NCI-H2171 treated with DMSO at 0.1 percent for 48 hours (cell line): ENCODE measurements at places on chromosomes 1 and 21.

DNA sequence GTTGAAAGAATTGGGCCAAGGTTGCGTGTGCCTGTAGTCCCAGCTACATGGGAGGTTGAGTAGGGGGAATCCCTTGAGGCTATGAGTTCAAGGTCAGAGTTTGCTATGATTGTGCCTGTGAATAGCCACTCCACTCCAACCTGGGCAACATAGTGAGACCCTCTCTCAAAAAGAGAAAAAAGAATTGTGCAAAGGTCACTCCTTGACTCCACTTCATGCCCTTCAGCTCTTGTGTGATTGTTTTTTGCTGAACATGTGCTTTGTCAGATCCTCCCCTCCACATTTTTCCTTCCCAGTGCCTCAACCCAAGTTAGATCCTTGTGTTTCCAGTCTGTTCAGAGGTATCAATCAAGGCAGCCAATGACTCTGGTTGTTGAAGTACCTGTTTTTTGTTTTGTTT lies 8.5 kb downstream of the TXNIP start:
- no peak for DNase-seq

DNA sequence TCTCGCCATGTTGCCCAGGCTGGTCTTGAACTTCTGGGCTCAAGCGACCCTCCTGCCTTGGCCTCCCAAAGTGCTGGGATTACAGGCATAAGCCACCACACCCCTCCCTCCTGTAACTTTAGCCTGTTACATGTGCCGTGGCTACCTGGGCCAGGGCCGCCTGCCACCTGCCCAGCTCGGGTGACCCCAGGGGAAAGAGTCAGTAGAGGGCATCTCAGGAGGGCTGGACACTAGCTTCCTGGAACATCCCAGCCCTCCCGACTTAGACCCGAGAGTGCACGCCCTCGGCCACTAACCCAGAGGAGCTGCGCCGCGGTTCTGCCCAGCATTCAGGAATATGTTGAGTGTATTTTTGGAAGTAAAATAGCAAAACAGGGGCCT lies 40.4 kb upstream of the TMEM52 start:
- DNase-seq = no peak

DNA sequence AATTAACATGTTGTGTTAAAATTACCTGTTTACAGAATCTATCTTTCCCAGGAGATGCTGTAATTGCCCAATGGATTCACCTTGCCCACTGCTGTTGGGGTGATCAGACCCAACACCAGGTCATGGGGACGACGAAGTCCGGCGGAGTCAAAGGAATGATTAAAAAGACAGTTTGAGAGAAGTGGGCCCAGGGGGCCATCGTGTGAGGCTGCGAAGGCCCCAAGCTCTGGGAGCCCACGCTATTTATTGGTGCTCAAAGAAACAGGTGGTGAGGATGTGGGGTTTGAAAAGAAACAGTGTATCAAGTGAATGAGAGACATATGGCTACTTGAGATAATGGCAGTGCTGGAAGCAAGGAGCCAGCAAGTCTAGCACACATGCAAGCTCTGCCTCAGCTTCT lies 16.3 kb upstream of the L1TD1 start:
- DNase-seq = peak; percentile 97

DNA sequence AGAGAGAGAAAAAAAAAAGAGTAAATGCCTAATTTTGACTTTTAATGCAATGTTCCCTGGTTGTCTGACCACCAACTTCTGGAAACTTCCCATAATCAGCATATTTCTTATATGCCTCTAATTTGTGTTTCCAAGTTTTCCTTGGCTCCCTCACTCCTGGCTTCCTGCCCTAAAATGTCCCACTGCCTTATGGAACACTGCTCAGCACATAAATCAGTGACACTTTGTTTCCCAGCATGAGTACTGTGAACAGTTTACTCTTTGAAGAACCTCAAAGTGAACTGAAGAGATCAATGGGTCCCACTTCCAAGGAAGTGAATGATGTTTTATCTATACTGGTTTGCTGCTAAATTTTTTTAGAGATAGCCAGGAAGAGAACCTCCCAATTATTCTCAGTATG lies 271.3 kb upstream of the PRMT6 start:
- DNase-seq = no peak

GRCh38 chr1:184610876-184611595 lies 143.6 kb downstream of the EDEM3 start:
- DNase-seq = peak; percentile 76

DNA sequence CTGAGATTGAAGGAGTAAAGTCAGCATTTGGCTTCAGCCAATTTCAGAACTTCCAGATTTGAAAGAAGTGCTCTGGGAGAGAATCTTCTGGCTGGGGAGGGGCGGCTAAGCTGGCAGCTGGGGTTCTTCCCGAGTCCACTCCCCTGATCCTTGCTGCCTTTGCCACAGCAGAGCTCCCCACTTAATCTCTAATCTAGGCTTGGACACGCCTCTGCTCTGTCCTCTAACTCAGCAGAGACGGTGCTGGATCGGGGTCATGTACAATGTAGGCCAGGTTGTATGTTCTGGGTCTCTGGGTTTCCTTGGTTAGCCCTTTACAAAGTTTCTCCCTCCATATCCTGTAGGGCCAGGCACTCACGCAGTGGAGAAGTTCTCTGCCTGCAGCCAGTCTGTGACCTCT lies 10.1 kb upstream of the GSTM3 start:
- no peak for DNase-seq

- no peak for DNase-seq
These were observed 6.8 kb upstream of the SLAMF1 start for GRCh38 chr1:160653620-160654016.

DNA sequence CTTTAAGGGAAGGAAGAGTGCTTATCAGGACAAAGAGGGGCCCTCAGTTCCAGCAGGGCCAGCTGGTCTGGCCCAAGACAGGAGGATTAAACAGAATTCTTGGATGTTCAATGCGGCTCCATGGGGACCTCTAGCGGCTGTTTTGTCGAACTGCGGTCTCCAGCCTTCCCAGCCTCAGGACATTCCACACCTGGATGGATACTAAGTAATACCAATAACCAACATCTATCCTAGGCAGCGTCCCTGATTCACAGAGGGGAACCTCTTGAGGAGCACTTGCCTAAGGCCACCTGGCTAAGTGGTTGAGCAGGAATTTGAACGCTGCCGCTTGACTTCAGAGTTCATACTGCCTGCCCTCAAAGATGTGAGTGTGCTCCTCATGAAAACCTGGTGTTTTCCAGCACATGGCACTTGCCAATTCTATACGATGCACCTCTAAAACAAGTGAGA lies 15.5 kb upstream of the CD247 start:
- DNase-seq = peak; percentile 61

DNA sequence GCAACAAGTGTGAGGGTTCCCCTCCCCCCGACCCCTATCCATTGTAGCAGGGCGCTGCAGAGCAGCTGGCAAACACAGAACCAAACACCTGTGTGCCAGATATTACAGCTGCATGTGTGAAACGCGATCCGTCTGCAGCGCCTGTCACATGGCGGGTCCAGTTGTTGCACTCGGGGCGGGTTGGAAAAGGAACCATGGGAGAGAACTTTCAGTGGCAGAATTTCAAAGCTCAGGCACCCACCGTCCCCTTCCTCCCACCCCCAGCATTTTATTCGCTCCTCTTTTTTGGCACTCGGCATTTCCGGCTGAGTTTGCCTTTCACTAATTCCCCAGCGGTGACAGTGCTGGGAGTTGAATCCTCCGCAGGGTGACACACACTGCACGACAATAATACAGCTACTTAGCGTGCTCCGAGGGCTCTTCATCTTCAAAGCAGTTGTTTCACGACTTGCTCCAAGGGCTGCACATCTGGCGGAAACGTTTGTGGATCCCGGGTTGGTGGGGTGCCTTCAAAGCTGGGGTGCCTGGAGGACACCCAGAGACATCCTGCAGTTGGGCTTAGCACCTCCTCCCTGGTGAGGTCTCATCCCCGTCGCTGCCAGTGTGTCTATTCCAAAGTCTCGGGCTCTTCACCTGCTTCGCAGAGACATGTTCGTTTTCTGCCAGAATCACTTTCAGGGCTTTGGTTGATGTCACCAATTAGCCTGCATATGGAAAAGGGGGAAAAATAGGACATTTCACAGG lies 180.7 kb downstream of the ZBTB18 start:
- peak; percentile 94 for DNase-seq

DNA sequence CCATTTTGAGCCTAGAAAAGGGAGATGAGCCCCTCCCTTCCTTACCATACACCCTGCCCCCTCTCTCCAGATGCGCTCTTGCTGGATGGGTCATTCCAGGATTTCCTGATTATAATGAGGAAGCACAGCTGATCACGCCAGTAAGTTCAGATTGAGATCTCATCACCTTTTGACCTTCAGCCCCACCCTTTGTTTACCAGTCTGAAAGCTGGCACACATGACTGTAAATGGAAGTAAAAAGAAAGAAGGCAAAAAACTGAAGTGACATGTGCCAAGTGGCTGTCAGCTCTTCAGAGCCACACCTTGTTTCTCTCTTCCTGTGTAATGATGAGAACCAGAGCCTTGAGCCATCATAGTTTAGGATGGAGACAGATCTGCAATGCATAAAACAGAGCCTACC lies 27.9 kb downstream of the S1PR1 start:
- peak; percentile 15 for DNase-seq

GRCh38 chr1:27603681-27604578 lies at the start of gene AHDC1:
TSS of gene AHDC1 (minus strand) at chr1:27604144. CDS start at chr1:27552115, 52,029 bp downstream.
- DNase-seq = peak; percentile 87

DNA sequence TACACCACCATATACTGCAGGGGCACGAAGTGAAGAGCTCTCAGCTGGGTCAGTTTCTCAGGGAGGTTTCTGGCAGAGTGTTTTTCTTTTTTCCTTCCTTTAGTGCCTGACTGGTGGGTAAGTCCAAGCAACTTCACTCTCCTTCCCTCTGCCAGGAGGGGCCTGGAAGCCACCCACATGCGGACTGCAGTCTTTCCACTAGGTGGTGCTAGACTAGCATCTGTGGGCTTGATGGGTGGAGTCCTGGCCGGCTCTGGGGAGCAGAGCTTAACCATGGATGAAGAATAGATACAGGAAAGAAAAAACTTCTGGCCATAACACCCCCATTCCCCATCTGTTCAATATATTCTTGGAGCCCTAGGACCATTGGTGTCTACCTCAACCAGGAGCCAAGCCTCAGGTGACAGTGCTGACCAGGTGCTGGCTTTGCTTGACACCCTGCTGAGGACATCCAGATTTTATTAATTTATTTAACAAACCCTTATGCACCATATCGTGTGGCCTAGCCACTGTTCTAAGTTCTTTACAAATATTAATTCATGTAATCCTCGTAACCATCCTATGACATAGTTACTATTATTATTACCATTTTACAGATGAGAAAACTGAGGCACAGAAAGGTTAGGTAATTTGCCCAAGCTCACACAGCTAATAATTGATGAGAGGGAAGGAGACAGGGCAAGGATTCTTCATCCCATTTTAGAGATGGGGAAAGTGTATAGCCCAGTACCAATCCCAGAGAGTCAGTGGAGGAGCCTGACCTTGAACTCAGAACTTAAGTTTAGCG lies 126.7 kb upstream of the CSF3R start:
- DNase-seq = peak; percentile 82

GRCh38 chr1:34655206-34655874 lies 99.5 kb upstream of the GJB5 start:
- DNase-seq = no peak

- DNase-seq = no peak
These were observed 247.9 kb upstream of the DUSP10 start for GRCh38 chr1:221989741-221990140.

DNA sequence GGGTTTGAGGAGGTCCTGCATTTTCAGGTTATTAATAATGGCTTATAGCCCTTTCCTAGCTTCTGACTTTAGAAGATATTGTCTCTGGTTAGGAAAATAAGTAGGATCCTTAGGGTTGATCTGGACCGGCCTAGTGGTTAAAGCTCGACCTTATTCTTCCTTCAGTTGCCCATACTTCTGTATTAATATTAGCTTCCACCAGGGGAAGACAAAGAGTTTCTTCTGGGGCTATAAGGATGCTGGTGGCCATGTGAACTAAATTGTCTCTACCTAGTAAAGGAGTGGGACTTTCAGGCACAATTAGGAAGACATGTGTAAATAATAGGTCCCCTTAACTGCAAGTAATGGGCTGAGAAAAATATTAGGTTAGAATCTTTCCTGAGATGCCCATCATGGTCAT lies 20.6 kb upstream of the FCGR2A start:
- no peak for DNase-seq

GRCh38 chr1:209030454-209031167 lies 552.9 kb upstream of the CAMK1G start:
- no peak for DNase-seq

GRCh38 chr1:68954841-68955240 lies 458.0 kb upstream of the DEPDC1 start:
- no peak for DNase-seq

DNA sequence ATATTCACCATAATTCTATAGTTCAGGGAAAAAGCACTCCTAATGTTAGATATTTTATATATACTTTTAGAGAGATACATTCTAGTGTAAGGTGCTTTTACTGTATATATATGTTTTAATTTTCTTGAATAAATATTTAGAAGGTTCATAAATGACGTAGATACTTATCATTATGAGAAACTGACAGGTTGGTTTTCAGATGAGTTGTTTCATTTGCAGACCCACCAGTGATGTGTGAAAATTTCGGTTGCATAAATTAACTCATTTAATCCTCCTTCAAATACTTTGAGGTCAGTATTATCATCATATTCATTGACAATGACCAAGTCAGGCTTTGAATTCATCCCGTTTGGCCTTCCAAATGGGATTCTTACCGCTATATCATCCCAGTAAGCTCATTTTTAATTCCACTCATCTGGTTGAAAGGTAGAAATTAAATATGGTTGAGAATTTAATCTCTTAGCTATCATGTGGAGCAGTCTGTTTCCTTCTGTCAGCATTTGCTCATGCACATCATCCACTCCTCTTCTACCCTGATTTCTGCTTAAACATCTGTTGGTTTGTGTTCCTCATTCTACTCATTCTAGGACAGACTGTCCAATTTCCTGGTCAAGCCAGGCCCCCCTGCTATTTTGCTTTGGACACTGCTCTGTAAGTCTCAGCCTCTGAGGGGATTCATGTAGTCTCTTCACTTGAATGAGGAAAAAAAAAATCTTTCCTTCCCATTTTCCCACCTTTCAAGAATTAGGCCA lies 1156.6 kb downstream of the PLA2G4A start:
- DNase-seq = peak; percentile 13

- no peak for DNase-seq
These were observed 110.1 kb upstream of the VAV3 start for GRCh38 chr1:108075055-108075454.

- no peak for DNase-seq
These were observed 8.2 kb upstream of the FNDC7 start for GRCh38 chr1:108704496-108704895.

- peak; percentile 99 for DNase-seq
These were observed at the start of gene ZNF695 for GRCh38 chr1:247007511-247008405. TSS of gene ZNF695 (minus strand) at chr1:247008057. CDS start at chr1:247007908, 149 bp downstream.

- DNase-seq = no peak
These were observed 120.6 kb downstream of the CACNA1E start for GRCh38 chr1:181603735-181604410.

DNA sequence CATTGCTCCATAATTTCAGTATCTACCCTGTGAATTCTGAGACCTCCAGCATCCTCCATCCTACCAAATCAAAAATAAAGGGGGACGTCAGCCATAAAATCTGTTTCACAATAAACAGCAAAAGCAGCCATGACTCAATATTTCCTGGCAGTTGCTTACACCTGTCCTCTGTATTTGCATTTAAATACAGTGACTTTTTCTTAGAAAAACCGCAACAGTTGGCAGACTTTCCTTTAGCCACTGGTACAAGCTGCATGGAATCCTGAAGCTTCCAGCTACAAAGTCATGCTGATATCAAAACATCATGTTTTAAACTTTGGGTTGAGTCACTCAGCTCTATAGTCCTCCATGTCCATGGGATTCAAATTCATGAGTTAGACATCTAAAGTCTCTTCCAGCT lies 278.0 kb upstream of the KAZN start:
- no peak for DNase-seq
